Placental epithelial cell (primary cell): ENCODE measurements at places on chromosomes 2 and 18. TPM values are rescaled to one million over a fixed set of nuclear protein-coding genes. Genes with fewer than 3 reads are reported as not detected.

The CCDC150 gene
- 4.3 and 4.8 TPM in 2 replicates for total RNA-seq

The CFAP221 gene
- not detected in 2 replicates for total RNA-seq

The TMEM247 gene
- not detected in 2 replicates for total RNA-seq

The GPC1 gene
- 72.6 and 85.3 TPM in 2 replicates for total RNA-seq

The REEP1 gene
- under 0.01 and 0.65 TPM in 2 replicates for total RNA-seq

The RPIA gene
- total RNA-seq, result 5.7 and 7.1 TPM in 2 replicates

The TPO gene
- total RNA-seq, result not detected in 2 replicates

The ABCG5 gene
- total RNA-seq, result not detected in 2 replicates

The LHCGR gene
- not detected in 2 replicates for total RNA-seq

The ALLC gene
- total RNA-seq, result not detected in 2 replicates

The PLA2R1 gene
- total RNA-seq, result 2.1 and 2.7 TPM in 2 replicates

The PASK gene
- 3.9 and 4.4 TPM in 2 replicates for total RNA-seq

The MSGN1 gene
- total RNA-seq, result not detected in 2 replicates

The SCN7A gene
- not detected in 2 replicates for total RNA-seq

The CNRIP1 gene
- under 0.01 TPM in 1 of 2 replicates, not detected in the other for total RNA-seq

The NAGK gene
- total RNA-seq, result 71.1 and 76.9 TPM in 2 replicates

The VWC2L gene
- under 0.01 TPM in 1 of 2 replicates, not detected in the other for total RNA-seq

The USP40 gene
- total RNA-seq, result 44.0 and 47.7 TPM in 2 replicates

The OBSL1 gene
- 134 and 197 TPM in 2 replicates for total RNA-seq

The C2orf80 gene
- not detected in 2 replicates for total RNA-seq

The CDK5R2 gene
- not detected in 2 replicates for total RNA-seq

The NTSR2 gene
- not detected in 2 replicates for total RNA-seq

The TMEFF2 gene
- total RNA-seq, result not detected in 2 replicates

The AMMECR1L gene
- 13.3 and 22.0 TPM in 2 replicates for total RNA-seq

The CDH19 gene
- total RNA-seq, result not detected in 2 replicates

The CKAP2L gene
- total RNA-seq, result 3.1 and 4.9 TPM in 2 replicates

The HEATR5B gene
- total RNA-seq, result 20.8 and 35.5 TPM in 2 replicates

The SAG gene
- total RNA-seq, result under 0.01 TPM in 1 of 2 replicates, not detected in the other

The TRIB2 gene
- 5.1 and 5.4 TPM in 2 replicates for total RNA-seq

The DNAJC5G gene
- total RNA-seq, result not detected in 2 replicates

The RESP18 gene
- not detected in 2 replicates for total RNA-seq

The DNER gene
- total RNA-seq, result 7.9 and 11.9 TPM in 2 replicates

The DES gene
- total RNA-seq, result under 0.01 TPM in 1 of 2 replicates, not detected in the other
